ENCODE measurements at places on chromosomes 3 and 15. TPM values are rescaled to one million over a fixed set of nuclear protein-coding genes. Genes with fewer than 3 reads are reported as not detected.
A peak's percentile ranks its signal among the peaks of the same experiment; 100 is the strongest.

- DNase-seq, result no peak
Measured at GRCh38 chr3:132232231-132232792, 84.9 kb upstream of the ACP3 start.

OGG1 gene
- 29.2 TPM for polyA plus RNA-seq

DNA sequence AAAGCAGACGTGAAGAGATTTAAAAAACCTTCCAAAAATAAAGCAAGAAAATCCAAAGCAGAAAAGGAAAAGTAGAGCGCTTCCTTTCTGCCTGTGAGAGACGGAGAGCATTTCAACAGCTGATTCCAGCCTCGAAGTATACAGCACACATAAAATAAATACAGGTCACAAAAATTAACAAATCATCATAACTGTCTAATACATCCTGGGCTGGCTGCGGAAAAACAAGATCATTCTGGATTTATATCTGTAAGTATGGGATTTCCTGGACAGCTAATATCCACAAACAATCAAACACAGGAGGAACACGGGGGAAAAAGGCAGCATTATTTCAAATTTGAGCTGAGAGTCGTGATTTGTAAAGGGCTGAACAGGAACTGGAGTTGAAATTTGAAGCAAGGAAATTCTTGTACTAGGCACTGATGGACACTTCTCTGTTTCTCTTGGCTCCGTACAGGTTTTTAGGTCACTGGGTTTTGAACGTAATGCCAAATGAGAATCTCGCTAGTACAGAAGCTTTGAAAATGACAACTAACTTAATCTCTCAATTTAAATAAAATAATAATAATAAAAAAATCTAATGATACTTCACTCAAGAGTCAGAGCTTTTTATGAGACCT is 577.7 kb downstream of the FOXP1 start:
- DNase-seq, result no peak

GRCh38 chr3:69161587-69162307 is 39.4 kb upstream of the LMOD3 start:
- peak; percentile 52 for DNase-seq

HDAC11 gene
- polyA plus RNA-seq, result 5.0 TPM

LEKR1 gene
- 0.55 TPM for polyA plus RNA-seq

Data from CD4-positive, alpha-beta memory T cell (primary cell).